ENCODE measurements at places on chromosomes 3 and 15. TPM values are rescaled to one million over a fixed set of nuclear protein-coding genes. Genes with fewer than 3 reads are reported as not detected.

- peak overlapping the region; percentile 99 for H3K27ac ChIP-seq
- no peaks in the 10 kb centered on the region for H3K27me3 ChIP-seq
- DNase-seq: peak; percentile 61
Measured at GRCh38 chr3:194112120-194113106, 23.5 kb upstream of the HES1 start.

- H3K4me1 ChIP-seq: peaks cover 9% of the 10 kb centered on the region
- DNase-seq: no peak
- no peaks in the 10 kb centered on the region for H3K27me3 ChIP-seq
- no peak overlapping the region for H3K4me3 ChIP-seq
- no peak overlapping the region for H3K27ac ChIP-seq
Measured at GRCh38 chr3:72754582-72754981, 93.7 kb downstream of the SHQ1 start.

DNA sequence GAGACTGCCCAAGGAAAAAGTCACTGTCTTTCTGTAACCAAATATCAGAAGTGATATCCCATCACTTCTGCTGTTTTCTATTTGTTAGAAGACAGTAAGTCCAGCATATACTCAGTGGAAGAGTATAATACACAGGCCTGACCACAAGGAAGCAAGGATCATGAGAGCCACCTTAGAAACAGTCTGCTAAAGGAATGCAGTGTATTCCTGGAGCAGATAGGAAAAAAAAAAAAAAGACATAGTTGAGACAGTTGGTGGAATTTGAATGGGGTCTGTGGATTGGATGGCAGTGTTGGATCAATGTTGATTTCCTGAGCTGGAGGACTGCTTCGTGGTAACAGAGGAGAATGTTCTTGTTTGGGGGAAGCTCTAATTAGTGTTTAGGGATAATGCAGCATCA is 26.5 kb upstream of the FBXL2 start:
- no peak overlapping the region for H3K4me3 ChIP-seq
- H3K36me3 ChIP-seq: no peaks in the 10 kb centered on the region

DNA sequence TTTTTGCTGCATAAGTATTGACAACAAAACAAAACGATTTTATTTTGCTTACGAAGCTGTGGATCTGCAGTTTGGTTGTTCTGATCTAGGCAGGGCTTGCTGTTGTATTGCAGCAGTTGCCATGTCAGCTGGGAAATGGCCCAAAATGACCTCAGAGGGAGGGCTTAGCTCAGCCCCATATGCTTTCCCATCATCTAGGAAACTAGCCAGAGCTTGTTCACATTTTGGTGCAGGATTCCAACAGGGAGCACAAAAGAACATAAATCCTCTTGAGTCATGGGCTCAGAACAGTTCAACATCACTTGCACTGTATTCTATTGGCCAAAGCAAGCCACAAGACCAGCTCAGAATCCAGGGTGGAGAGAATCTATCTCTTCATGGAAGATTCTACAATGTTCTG is 42.2 kb upstream of the ROBO2 start:
- H3K4me1 ChIP-seq: peaks cover 15% of the 10 kb centered on the region
- H3K36me3 ChIP-seq: no peaks in the 10 kb centered on the region
- no peak for DNase-seq

GRCh38 chr3:56525291-56525690 is 31.7 kb upstream of the CCDC66 start:
- no peak for DNase-seq
- H3K4me1 ChIP-seq: no peaks in the 10 kb centered on the region
- no peak overlapping the region for H3K4me3 ChIP-seq
- peaks cover 4% of the 10 kb centered on the region for H3K27me3 ChIP-seq

- peaks cover 21% of the 10 kb centered on the region for H3K4me1 ChIP-seq
- H3K4me3 ChIP-seq: no peak overlapping the region
- no peaks in the 10 kb centered on the region for H3K36me3 ChIP-seq
- DNase-seq: no peak
Measured at GRCh38 chr3:27641888-27642601, 80.1 kb downstream of the EOMES start.

DNA sequence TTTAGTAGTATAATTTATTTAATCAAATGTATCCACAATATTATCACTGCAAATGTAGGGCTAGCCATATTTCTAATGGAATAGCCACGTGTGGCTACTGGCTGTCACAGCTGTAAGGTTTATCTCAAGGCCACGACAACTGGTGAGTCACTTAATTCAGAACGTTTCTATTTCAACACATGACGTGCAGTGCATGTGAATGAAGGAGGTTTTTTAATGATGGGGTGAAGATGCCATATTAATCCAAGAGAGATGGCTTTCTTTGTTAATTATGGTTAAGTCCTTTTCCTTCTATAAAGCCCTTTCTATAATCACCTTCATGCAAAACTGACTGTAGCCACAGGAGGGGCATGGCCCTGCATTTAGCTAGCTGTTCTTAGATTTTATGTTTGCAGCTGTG is 212.0 kb downstream of the FEZF2 start:
- H3K4me1 ChIP-seq: no peaks in the 10 kb centered on the region
- no peaks in the 10 kb centered on the region for H3K27me3 ChIP-seq
- peaks cover 3% of the 10 kb centered on the region for H3K36me3 ChIP-seq

DNA sequence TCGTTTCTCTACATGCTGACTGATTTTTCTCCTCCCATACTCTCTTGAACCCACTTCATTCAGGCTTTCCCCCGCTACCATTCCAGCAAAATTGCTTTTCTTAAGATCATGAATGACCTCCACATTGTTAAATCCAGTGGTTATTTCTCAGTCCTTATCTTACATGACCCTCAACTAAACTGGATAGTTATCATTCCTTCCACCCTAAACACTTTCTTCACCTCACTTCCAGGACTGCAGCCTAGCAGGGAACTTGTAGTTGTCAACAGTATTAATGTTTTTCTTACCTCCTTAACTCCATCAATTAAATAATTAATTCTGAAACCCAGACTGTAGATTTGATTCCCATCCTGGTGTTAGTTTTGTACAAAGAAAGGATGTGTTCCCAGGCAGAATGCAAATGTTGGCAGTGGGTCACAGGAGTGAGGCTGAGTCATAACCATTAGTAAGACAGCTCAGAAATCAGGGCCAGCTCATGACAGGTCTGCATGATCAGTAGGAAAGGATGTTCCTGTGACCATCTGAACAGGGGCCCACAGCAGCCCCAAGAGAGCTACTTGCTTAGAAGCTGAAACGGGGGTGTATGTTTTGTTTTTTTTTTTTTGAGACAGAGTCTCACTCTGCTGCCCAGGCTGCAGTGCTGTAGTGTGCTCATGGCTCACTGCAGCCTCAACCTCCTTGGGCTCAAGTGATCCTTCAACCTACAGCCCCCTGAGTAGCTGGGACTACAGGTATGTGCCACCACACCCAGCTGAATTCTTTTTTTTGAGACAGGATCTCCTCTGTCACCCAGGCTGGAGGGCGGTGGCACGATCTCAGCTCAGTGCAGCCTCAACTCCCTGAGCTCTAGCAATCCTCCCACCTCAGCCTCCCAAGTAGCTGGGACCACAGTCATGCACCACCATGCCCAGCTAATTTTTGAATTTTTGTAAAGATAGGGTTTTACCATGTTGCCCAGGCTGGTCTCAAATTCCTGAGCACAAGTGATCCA is 9.1 kb downstream of the BCL2L10 start:
- H3K27me3 ChIP-seq: peaks cover 4% of the 10 kb centered on the region
- no peak overlapping the region for H3K4me3 ChIP-seq
- peak overlapping the region; percentile 31 for H3K27ac ChIP-seq
- H3K36me3 ChIP-seq: no peaks in the 10 kb centered on the region

DNA sequence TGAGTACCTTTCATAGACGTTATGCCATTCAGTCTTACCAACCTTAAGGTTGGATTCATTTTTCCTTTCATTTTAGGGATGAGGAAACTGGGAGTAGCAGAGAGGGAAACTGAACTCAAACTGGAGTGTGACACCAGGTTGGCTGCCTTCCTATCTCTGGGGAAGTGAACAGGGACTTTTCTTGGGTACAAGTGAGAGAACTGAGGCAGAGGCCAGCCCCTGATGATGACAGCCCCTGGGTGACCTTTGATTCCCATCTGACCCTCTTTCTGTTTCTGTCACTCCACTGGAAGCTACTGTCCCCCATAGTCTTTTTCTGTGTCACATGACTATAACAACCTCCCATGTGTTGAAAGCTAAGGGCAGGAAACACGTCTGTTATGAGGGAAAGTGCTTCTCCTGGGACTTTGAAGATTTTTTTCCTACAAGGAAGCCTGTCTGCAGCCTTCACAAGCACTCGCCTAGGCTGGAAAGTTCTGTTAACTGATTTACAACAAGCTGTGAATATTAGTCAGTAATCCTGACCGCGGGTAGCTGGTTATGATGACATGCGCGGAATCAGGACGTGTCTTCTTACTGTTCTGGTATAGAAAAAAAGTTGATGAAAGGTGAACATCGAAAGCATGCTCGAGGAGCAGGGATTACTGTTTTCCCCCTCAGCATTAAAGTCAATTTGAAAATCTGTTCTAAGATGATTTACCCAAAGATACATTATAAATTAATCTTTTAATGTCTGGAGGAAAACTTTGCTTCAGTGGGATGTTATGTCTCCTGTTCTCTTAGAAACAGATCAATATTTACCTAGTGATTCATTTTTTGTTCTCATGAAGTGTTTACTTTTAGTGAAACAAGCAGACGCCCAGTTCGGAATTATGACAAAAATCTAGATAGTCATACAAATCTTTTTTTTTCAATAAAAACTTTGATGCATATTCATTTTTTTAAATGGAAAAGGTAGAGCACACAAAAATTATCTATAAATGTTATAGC is 31.5 kb downstream of the ABHD2 start:
- no peak overlapping the region for H3K4me3 ChIP-seq
- no peaks in the 10 kb centered on the region for H3K27me3 ChIP-seq
- H3K4me1 ChIP-seq: peaks cover 45% of the 10 kb centered on the region
- DNase-seq: no peak
- peaks cover 17% of the 10 kb centered on the region for H3K36me3 ChIP-seq

GRCh38 chr3:49006408-49007067 is 653 bp upstream of the WDR6 start:
- peak overlapping the region; percentile 100 for H3K4me3 ChIP-seq
- H3K27me3 ChIP-seq: peaks cover 13% of the 10 kb centered on the region
- no peak for DNase-seq
- peaks cover 20% of the 10 kb centered on the region for H3K36me3 ChIP-seq
- peak overlapping the region; percentile 100 for H3K27ac ChIP-seq
- H3K4me1 ChIP-seq: peaks cover 23% of the 10 kb centered on the region

- H3K27ac ChIP-seq: no peak overlapping the region
- no peak for DNase-seq
- no peaks in the 10 kb centered on the region for H3K27me3 ChIP-seq
- no peak overlapping the region for H3K4me3 ChIP-seq
Measured at GRCh38 chr15:39960411-39960810, 26.5 kb downstream of the EIF2AK4 start.

GRCh38 chr15:34654625-34655024 is 71.2 kb upstream of the GOLGA8B start:
- no peak overlapping the region for H3K27ac ChIP-seq
- H3K36me3 ChIP-seq: no peaks in the 10 kb centered on the region
- H3K4me1 ChIP-seq: no peaks in the 10 kb centered on the region
- no peak overlapping the region for H3K4me3 ChIP-seq

The IFRD2 gene
- total RNA-seq: 49.0 TPM

The C3orf33 gene
- total RNA-seq: 4.4 TPM

The CA12 gene
- 0.58 TPM for total RNA-seq

The PDZRN3 gene
- total RNA-seq: 31.0 TPM

Measured in progenitor cell of endocrine pancreas (in vitro differentiated cells).